AG10803 (cell line): ENCODE measurements at places on chromosomes 7 and 10.
A peak's percentile ranks its signal among the peaks of the same experiment; 100 is the strongest.

DNA sequence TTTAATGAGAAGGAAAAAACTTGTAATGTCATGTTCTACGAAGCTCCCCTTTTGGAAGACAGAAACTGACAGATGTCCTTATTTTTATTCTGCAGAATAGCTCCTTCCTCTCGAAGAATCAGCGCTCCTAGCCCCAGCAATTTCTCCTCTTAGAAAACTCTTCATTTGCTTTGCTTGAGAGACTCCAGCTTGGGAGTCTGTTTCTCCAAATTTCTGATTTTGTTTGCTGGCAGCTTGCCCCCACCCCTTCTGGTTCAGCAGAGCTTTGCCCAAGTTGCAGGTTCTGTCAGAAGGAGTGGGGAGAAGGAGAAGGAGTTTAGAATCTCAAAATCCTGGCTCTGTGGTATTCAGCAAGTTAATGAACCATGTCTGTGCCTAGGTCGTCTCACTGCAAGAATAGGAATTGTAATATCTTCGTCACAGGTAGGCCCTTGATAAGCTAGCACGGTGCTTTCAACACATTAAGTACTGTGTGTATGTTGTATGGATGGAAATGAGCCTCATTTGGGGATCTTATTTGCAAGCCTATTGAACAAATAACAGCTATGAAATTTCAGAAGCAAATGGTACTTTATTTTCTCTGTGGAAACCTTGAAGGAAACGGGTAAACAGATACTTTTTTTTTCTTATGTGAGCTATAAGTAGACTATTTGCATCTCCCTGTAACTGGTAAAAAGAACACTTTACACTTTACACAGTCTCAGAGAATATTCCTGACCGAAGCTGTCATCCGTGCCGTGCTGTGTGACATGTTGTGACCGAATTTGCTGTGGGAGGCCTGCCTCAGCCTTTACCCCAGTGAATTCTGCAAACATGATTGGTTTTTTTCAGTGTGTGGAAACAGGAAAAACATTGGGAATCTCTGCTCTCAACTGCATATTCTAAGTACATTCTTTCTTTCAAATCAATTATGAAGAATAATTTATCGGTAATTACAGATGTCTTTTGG is 290.9 kb downstream of the CAMK1D start:
- DNase-seq, result no peak

DNA sequence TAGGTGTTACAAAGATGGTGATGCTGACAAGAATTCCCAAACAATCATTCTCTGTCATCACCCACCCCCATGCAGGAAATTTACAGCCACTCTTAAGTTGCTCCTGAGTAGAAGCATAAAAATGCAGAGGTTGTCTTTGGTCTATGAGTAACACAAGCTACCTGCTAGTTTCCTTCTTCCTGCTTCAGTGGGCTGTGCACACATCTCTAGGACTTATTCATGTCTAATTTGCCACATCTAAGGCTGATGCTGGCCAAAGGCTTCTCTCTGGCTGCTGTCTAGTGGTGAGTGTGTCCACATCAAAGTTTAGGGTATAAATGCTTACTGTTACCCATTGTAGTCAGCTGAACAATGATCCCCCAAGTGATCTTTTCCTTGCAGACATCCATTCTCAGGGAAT is 662.5 kb downstream of the TYW1 start:
- no peak for DNase-seq

- DNase-seq, result no peak
Observed at GRCh38 chr7:135077642-135078041, 70.2 kb upstream of the TMEM140 start.

DNA sequence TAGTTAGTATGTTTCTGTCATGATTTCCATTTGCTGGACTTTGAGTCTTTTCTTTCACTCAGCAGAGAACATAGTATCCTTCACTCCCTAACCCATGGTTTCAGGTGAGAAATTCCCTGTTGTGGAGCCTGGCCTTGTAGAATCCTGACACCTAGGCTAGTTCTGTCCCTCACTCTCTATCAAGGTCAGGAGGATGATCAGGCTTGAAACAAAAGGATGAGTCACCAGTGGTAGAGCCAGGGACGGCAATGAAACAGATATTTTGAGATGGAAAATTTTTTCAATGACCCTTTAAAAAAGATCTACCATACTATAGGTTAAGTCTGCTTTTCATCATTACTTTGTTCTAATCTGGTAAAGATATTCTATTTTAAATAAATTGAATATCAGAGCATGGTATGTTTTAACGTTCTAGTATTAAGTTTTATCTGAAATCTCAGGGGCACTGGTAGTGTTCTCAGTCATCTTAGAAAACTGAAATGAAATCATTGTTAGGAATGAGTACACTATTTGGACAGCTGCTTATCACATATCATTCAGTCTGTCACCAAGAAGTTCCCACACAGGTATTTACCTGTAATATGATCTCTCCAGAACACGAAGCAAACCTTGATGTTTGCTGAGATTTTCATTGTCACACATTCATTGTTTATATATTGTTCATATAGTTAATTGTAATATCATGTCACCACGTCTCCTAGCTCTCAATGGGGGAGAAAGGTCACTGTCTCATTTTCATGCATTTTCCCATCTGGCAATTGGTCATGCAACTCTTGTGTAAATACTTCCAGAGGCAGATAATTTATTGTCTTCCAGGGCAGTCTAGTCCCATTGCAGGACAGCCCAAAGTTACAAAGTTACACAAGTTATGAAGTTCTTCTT is 299.9 kb upstream of the LRRTM3 start:
- no peak for DNase-seq

GRCh38 chr10:51468424-51468823 is 231.0 kb downstream of the CSTF2T start:
- DNase-seq, result peak; percentile 11

DNA sequence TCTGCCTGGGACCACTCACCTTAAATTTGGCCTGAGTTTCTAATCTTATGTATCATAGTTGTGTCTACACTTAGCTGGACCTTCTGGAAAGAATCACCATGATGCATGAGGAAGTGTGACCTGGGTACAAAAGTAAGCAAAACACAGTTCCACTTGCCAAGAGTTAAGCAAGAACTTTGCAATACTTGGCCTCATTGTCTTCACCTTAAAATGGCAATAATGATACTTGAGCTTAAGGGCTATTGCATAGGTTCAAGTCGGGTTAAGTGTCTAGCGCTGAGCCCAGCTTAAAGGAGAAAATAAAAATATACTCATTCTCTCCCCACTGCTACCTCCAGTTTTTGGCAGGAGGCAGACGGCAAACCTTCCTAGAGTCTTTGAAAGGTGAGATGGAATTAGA is 133.9 kb upstream of the BMPER start:
- no peak for DNase-seq
